A549 treated with CORT108297 at 1 μM for 4 hours (cell line): ENCODE measurements at places on chromosomes 16 and 17. TPM values are rescaled to one million over a fixed set of nuclear protein-coding genes. Genes with fewer than 3 reads are reported as not detected.

Gene NETO2
- total RNA-seq, result 79.7 to 104 TPM (median 88.8 TPM) in 5 replicates

Gene ORMDL3
- total RNA-seq, result 30.9 to 48.5 TPM (median 42.9 TPM) in 5 replicates

Gene OR1A1
- total RNA-seq, result not detected in 5 replicates

Gene OR1A2
- total RNA-seq, result not detected in 5 replicates

Gene KCNJ12
- 0.68 to 1.2 TPM (median 1.0 TPM) in 5 replicates for total RNA-seq

Gene TEX19
- 0.30 to 0.60 TPM (median 0.44 TPM) in 5 replicates for total RNA-seq

Gene CACNG1
- total RNA-seq, result 0.08 to 0.25 TPM (median 0.14 TPM) in 4 of 5 replicates, not detected in the other

Gene RHOT2
- 60.9 to 107 TPM (median 100 TPM) in 5 replicates for total RNA-seq

Gene NACA2
- total RNA-seq, result not detected in 5 replicates

Gene TP53TG3B
- total RNA-seq, result 0.10 to 0.26 TPM (median 0.10 TPM) in 3 of 5 replicates, not detected in the others

Gene MPV17L
- 3.9 to 4.6 TPM (median 4.3 TPM) in 5 replicates for total RNA-seq

Gene MRC2
- total RNA-seq, result 36.8 to 65.7 TPM (median 56.0 TPM) in 5 replicates

Gene TSPAN10
- 4.7 to 6.7 TPM (median 5.5 TPM) in 5 replicates for total RNA-seq

Gene TRPV2
- total RNA-seq, result 0.39 to 1.0 TPM (median 0.61 TPM) in 5 replicates

Gene TMEM114
- total RNA-seq, result not detected in 5 replicates

Gene SDK2
- total RNA-seq, result 0.38 to 0.54 TPM (median 0.50 TPM) in 5 replicates

Gene HIGD1B
- total RNA-seq, result not detected in 5 replicates

Gene KIF2B
- not detected in 5 replicates for total RNA-seq

Gene C17orf113
- 0.47 to 0.94 TPM (median 0.79 TPM) in 5 replicates for total RNA-seq

Gene CRHR1
- total RNA-seq, result 0.13 to 0.16 TPM (median 0.14 TPM) in 3 of 5 replicates, not detected in the others

Gene CD7
- total RNA-seq, result 0.05 to 0.15 TPM (median 0.10 TPM) in 4 of 5 replicates, not detected in the other

Gene C17orf100
- total RNA-seq, result 2.4 to 3.3 TPM (median 3.0 TPM) in 5 replicates

Gene HMOX2
- 54.2 to 61.9 TPM (median 58.0 TPM) in 5 replicates for total RNA-seq

Gene CNTNAP4
- not detected in 5 replicates for total RNA-seq

Gene CHD9NB
- total RNA-seq, result 0.80 to 1.4 TPM (median 1.3 TPM) in 5 replicates

Gene TOM1L1
- 33.6 to 43.7 TPM (median 38.1 TPM) in 5 replicates for total RNA-seq

Gene NLK
- 7.8 to 11.0 TPM (median 10.2 TPM) in 5 replicates for total RNA-seq

Gene GSPT1
- total RNA-seq, result 177 to 240 TPM (median 183 TPM) in 5 replicates

Gene PRRT2
- total RNA-seq, result 0.24 to 0.51 TPM (median 0.30 TPM) in 5 replicates

Gene CLDN9
- total RNA-seq, result 0.30 to 0.52 TPM (median 0.35 TPM) in 5 replicates

Gene EPX
- 0.03 TPM in 1 of 5 replicates, not detected in the others for total RNA-seq

Gene EZH1
- 9.9 to 13.1 TPM (median 11.4 TPM) in 5 replicates for total RNA-seq

Gene SRRM2
- total RNA-seq, result 298 to 435 TPM (median 394 TPM) in 5 replicates

Gene ZKSCAN2
- total RNA-seq, result 1.9 to 2.2 TPM (median 2.1 TPM) in 5 replicates

Gene MYH8
- not detected in 5 replicates for total RNA-seq

Gene MYH1
- not detected in 5 replicates for total RNA-seq

Gene PRR35
- total RNA-seq, result 0.11 to 0.21 TPM (median 0.16 TPM) in 5 replicates

Gene CCL15
- total RNA-seq, result not detected in 5 replicates

Gene PHB1
- 342 to 473 TPM (median 453 TPM) in 5 replicates for total RNA-seq

Gene CKLF
- total RNA-seq, result 61.7 to 68.7 TPM (median 67.2 TPM) in 5 replicates

Gene KRT39
- total RNA-seq, result not detected in 5 replicates

Gene ORC6
- total RNA-seq, result 45.1 to 49.2 TPM (median 47.5 TPM) in 5 replicates

Gene SPNS2
- total RNA-seq, result 7.3 to 14.4 TPM (median 12.0 TPM) in 5 replicates

Gene CENPV
- total RNA-seq, result 128 to 175 TPM (median 165 TPM) in 5 replicates

Gene TBC1D3C
- total RNA-seq, result not detected in 5 replicates

Gene KRT26
- not detected in 5 replicates for total RNA-seq

Gene USH1G
- total RNA-seq, result 0.03 to 0.11 TPM (median 0.08 TPM) in 5 replicates

Gene KCNH6
- total RNA-seq, result not detected in 5 replicates

Gene FBXW10B
- 2.7 to 4.2 TPM (median 4.1 TPM) in 5 replicates for total RNA-seq

Gene SALL1
- total RNA-seq, result 0.11 to 0.39 TPM (median 0.29 TPM) in 5 replicates

Gene PIK3R5
- 0.05 to 0.11 TPM (median 0.10 TPM) in 3 of 5 replicates, not detected in the others for total RNA-seq

Gene ROGDI
- total RNA-seq, result 8.7 to 16.3 TPM (median 15.1 TPM) in 5 replicates

Gene SEC14L5
- total RNA-seq, result 0.01 to 0.04 TPM (median 0.03 TPM) in 5 replicates

Gene PARD6A
- 1.0 to 2.3 TPM (median 1.8 TPM) in 5 replicates for total RNA-seq

Gene RPS2
- total RNA-seq, result 3,823 to 5,639 TPM (median 5,518 TPM) in 5 replicates
